Esophagus squamous epithelium (tissue), 5 donors: ENCODE measurements at places on chromosomes 1 and 21.

DNA sequence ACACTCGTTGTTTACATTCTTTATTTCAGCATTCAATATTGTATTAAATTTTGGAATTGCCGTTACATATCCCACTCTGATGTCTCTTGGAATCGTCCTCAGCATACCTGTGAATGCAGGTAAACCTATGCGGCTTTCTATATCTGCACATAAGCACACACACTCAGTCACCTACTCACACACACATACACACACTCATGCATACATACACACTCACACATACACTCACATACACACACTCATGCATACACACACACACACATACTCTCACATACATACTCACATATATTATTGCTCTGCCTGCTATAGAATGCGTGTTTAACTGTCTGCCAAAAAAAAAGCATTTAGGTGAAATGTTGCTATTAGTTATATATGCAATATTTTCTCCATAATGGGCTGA lies 53.2 kb upstream of the COA6 start:
- DNase-seq, result no peak

GRCh38 chr1:67336783-67337182 lies 29.1 kb downstream of the IL12RB2 start:
- no peak for DNase-seq

- no peak for DNase-seq
These were observed 54.7 kb downstream of the RBM11 start for GRCh38 chr21:14270631-14271030.

DNA sequence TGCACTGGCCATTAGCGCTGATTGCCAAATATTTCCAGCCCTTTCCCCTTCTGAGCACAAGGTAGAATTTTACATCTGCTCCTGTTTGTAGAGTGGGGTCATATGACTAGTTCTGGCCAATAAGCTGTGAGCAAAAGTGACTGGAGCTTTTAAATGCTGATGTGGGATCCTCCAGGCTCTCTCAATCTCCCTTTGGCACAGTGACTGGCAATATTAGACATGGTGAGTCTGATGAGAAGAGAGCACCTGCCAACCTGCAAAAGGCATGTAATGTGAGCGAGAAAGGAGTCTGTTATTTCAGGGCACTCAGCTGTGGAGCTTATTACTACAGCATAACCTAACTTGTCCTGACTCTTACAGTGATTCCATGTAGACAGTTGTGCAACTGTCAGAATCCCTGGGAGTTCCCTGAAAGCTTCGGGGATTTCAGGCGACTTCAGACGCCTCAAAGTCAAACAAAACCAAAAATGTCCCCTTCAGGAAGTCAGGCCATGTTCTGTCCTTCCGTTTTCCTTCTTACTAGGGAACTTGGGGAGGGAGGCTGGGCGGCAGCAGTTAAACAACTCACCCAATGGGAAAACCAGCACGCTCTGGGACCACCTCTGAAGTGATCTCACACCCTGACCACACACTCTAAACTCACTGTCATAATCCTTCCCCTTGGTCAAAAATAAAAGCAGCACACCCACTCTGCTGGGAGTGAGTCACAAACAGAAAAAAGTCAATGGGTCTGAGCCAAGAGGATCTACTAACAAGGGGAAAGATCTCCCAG lies 3.6 kb upstream of the RASSF5 start:
- DNase-seq, result no peak

DNA sequence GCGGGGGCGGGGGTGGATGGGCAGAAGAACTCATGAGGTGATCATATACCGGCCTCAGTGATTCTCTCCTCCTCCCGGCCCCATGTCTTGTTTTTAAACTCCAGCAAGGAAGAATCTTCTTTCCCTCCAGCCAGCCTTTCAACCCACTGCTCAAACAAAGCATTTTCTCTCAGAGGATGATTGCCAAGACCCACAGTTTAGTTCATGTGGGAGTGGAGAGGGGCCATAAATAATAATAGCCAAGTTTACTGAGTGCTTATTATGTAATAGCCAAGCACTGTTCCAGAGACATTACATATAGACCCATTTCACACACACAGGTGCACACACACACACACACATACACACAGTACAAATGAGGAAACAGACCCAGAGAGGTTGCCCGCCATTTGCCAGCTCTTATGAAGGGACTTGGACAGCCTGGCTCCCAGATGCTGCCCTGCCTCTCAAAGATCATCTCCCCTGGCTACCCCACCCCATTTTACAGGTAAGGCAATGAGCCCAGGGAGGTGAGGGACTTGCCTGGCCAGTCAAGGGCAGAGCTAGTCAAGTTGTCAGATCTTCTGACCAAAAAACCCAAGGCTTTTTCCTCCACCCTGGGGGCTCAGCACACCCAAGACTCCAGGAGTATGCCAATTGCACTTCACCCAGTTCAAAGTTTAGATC lies 18.0 kb upstream of the BCAR3 start:
- no peak for DNase-seq

- DNase-seq, result no peak
These were observed 64.1 kb downstream of the PEX14 start for GRCh38 chr1:10538646-10539355.

DNA sequence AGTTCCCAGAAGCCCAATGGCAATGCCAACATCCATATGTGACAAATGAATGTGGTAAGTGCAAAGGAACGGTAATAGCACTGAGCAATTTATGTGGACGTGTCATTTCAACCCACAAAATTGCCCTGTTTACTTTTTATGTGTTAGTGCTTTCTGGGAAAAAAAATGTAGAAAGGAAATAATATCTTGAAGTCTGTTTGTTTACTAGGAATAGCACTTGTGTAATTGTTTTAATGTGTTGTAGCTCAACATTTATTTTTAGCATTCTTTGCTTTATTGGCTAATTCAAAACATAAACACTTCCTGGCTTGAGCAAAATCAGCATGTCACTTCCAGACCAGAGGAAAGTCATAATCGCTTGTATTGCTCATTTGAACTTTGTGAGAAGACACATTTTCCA lies 224.8 kb upstream of the KCNK2 start:
- DNase-seq, result no peak

DNA sequence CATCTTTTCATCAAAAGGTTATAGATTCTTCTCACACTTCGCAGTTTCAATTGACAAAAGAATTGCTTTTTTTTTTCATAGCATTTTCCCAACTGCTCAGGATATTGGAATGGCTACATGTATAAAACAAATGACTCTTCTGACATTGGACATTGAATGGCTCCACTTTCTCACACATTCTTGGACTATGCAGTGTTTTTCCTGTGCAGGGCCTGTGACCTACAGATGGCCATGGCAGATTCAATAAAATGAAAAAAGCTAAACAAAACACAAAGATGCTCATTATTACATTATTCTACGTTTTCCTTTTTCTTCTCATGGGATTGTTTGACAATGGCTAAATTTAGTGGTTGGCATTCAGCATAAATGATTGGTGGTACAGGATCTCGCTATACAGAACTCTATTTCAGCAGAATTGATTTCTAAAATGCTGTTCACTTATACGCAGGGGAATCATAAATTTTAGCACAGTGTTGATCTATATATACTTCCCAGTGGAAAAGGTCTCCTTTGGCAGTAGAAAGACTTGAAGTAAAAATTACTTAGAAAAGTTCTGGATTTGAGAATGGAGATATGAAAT lies 115.6 kb upstream of the ADAMTS5 start:
- DNase-seq, result no peak

DNA sequence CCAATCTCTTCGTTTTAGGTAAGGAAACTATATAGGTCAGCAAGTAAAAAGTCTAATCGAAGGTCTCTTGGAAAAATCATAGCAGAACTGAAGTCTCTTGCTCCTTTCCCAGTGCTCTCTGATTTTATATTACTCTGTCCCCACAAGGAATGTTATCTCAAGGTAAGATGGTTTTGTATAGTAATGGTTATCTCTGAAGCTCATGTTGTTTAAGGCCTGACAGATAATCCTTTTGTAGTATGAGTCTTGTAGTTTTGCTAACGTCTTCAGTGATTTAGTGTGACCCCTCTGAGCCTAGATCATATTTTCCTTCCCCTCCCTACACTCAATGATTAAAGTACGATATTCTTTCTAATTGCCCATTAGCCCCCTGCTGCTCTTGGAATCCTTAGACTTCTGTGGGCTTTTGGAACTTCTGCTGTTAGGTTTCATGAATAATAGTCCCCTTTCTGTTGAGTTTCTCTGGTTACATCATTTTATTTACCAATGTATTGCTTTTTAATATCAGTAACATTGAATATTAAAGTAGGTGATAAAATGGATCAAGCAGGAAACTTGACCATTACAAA lies 52.1 kb downstream of the CNST start:
- DNase-seq, result no peak

- no peak for DNase-seq
These were observed 60.1 kb downstream of the CD34 start for GRCh38 chr1:207850621-207851407.
